ENCODE measurements at places on chromosomes 5 and 9.

DNA sequence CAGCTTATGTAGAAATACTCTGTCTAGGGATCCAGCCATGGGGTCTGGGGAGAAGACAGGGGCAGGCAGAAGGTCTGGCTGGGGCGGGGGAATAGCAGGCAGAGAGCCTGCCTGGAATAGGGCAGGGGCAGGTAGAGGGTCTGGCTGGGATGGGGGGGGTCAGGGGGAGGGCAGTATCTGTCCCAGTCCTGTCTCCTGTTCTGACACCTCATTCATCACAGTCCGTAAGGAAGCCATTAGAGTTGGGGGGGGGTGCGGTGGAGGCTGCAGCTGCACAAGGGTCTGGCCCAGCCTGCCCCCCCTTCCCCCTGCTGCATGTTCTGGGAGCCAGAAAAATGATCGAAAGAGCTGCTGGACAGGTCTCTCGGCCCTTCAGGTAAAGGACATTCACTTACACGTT lies 32.6 kb downstream of the CNTFR start:
- no peak for DNase-seq

DNA sequence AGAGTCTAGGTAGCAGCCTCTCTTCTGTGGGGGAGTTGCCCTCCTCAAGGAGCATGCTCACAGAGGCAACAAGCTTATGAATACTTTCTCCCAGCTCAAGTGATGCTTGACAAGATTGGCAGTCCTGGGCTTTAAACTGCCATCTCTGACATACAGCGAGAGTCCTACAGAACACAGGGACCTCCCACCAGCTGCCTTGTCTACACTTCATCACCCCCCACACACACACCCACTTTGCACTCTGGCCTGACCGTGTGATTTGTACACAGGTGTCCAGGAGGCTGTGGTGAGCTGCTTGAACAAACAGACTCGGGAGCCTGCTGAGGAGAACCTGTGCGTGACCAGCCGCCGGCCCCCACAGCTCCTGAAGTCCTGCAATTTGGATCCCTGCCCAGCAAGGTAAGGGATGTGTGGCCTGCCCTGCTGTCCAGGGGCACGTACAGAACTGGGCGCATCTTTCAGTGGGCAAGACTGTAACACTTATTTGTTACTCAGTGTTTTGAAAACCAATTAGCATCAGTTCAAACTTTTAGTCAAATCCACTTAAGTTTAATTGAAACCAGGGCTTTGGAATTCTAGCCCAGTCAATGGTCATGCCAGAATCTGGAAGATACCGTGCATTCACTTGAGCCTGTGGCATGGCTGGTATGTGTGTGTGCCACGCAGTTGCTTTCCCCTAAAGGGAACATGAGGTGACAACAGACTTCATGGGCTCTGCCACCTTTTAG lies 247.5 kb downstream of the ADAMTSL1 start:
- DNase-seq: no peak

DNA sequence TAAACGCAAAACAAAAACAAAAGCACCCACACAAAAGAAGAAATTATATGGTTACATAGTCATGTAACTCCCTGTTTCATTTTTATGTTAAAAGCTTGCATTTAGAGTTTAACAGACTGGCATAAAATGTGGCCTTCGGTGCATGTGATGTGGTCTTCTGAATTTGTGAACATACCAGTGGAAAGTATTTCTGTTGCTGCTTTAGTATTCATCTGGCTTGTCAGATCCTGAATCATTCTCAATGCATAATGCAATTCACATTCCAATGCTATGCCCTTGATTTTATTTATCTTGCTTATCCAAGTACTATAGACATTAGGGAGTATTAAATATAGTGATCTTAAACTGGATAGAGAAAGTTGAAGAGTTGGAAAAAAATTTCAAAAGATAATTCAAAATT lies 740.2 kb upstream of the ZNF608 start:
- DNase-seq: no peak

DNA sequence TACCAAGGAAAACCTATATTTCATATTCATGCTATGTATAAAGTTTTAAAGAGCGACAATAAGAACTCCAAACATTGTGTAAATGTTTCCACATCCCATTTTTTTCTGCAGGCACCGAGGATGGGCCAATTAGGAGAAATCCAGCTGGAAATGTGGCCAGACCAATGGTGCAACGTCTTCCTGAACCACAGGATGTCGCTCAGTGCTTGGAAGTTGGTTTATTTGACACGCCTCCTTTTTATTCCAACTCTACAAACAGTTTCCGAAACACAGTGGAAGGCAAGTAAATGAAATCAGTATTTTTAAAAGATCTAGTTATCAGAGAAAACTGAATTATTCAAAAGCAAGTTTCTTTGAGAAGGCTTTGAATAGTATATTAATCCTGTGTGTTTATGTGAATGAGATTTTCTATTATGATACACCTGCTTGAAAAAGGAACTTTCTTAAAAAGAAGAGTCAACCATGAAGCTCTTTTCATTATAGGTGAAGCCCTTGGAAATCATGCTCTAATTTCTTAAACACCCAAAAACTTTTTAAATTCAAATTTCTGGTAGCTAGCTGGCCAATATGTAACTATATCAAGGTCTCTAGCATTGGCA lies 9.1 kb downstream of the TYRP1 start:
- peak; percentile 23 for DNase-seq

DNA sequence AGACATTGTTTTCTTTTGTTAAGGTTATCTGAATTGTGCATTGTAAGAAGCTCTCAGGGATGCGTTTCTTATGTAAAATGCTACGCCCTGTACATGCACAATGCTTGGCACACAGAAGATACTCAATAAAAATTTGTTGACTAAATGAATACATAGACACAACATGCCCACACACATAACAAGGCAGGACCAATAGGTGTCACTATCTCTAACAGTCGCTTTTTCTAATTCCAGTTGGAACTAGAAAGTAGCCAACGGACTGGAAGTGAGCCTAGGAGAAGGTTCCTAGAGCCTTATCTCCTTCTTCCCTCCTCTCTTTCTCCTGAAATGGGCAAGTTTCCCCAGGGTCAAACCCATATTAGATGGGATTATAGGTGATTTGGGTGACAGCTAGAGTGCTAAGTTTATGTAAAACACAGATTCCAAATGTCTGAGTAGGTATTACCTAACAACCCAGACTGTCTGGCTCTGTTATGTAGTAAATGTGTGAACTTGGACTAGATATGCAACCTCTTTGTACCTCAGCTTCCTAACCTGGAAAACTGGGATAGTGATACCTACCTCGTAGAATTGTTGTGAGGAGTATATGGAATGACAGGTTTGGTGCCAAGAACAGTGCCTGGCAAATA lies 603.0 kb downstream of the RAB3C start:
- no peak for DNase-seq

DNA sequence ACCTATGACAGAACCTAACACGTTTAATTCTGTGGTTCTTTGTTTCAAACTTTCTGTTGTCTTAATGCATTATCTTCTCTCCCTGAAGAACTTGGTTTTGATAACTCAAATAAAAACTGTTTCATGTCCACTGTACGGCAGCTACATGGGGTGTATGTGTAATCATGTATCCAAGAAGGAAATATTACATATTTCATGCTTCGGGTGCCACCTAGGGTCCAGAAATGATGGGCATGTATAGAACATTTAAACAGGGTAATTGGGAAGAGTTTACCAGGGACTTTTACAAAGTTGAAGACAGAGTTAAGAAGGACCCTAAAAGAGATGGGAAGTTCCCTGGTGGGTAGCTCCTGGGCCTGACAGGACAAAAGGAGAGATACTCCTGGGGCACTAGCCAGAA lies 291.3 kb downstream of the FBXL7 start:
- DNase-seq: no peak

Measured in PC-9 (cell line).